ENCODE measurements at places on chromosomes 11 and 22.

GRCh38 chr11:34601609-34602008 lies 19.3 kb upstream of the EHF start:
- DNase-seq = no peak

GRCh38 chr11:72848846-72849466 lies 34.7 kb downstream of the ATG16L2 start:
- DNase-seq = peak; percentile 41

DNA sequence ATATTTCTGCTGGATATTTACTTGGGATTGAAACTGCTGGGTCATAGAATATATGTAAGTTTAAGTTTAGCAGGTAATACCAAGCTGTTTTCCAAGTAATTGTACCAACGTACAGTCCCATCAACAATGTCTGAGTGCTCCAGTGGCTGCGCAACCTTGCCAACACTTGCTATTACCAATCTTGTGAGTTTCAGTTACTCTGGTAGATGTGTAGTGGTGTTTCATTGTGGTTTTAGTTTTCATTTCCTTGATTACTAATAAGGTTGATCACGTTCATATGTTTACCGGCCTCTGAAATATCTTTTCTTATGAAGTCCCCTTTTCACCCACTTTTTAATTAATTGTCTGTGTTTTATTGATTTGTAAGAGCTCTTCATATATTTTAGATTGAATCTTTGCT lies 370.6 kb upstream of the CADM1 start:
- no peak for DNase-seq

DNA sequence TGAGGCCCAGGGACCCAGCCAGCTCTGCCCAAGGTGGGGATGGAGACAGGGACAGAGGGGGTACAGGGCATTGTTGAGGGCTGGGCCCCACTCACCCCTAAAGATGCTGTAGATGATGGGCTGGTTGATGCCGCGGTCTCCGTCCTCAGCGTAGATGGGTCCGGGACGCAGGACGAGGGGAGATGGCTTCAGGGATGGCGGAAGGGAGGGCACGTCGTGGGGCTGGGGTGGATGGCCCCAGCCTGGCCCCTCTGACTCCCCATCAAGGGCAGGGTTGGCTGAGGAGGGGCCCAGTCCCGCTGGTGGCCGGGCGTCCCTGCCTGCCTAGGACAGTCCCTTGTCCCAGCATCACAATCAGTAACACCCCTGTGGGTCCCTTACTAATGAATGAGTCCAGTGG lies 4.5 kb upstream of the IRF7 start:
- DNase-seq = no peak

DNA sequence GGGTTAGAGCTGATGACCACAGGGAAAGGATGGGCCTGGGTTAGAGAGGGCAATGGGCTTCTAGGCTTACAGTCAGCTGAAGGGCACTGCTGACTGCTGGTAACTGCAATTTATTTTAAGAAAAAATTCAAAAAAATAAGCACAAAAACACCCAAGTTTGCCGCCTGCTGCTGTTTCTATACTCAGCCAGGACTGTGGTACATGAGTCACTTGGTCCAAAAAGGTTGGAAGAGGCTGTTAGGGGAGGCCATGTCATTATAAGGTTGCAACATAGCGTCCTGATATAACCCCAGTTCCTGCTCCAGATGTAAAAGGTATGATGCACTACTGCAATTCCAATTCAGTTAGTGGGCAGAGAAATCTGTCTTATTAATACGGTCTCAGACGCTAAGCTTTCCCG lies 98.9 kb downstream of the ETS1 start:
- peak; percentile 88 for DNase-seq

- DNase-seq = no peak
Observed at GRCh38 chr11:75147191-75147874, 3.6 kb upstream of the SLCO2B1 start.

DNA sequence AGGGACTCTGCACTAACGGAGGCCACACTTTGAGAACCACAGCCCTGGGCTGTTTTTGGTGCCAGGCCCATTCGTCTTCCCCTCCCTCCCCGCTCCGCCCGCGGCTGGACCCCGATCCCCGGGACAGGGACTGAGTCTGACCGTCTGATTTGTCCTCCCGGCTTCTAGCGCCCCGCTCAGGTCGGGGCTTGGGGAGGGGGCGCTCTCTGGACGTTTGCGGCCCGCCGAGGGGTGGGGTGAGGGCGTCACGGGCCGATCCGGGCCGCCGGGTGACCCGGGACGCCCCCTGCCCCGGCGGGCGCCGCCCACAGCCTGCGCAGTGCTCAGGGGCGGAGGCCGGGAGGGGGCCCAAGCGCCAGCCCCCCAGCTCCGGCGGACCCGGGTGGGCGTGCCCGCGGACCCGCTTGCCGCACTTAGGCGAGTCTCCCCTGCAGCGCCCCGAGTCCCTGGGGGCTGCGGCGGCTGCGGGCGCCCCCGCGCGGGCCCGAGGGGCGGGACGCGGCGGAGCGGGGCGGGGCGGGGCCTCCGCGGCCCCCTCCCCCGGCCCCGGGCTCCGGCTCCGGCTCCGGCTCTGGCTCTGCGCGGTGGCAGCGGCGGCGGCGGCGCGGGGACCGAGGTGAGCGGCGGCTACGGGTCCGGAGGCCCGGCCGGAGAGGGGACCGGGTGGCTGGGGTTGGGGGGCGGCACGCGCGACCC lies 33.7 kb upstream of the PRR5 start:
- DNase-seq = peak; percentile 58

- no peak for DNase-seq
Observed at GRCh38 chr11:2954263-2954662, 25.0 kb upstream of the PHLDA2 start.

DNA sequence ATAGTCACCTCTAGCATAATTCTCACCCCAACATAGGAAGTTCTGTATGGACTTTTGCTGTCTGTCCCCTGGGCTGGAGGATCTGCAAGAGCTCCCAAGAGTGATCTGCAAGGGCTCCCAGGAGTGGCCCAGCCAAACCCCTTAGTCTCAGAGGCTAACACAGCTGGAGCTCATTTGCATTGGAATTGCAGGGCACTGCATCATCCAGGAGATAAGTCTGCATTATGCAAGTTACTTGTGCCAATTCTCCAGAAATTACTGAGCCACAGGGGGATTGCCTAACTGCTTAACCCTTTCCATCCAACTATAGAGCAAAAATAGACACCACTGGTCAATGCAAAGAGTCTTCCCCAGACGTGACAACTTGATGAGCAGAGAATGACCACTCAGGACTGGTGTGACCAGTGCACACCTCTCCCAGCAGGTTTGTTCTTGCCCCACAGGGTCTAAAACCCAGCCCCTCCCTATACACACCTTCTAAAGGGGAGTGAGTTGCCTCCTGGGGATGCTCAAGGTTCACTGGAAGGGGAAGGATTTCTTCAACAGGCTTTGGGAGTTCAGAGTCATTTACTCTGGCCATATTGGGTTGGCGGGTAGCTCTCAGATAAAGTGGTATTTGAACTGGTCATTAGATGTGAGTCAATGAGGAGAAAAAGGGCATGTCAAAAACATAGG lies 38.4 kb downstream of the POU2AF3 start:
- peak; percentile 67 for DNase-seq

DNA sequence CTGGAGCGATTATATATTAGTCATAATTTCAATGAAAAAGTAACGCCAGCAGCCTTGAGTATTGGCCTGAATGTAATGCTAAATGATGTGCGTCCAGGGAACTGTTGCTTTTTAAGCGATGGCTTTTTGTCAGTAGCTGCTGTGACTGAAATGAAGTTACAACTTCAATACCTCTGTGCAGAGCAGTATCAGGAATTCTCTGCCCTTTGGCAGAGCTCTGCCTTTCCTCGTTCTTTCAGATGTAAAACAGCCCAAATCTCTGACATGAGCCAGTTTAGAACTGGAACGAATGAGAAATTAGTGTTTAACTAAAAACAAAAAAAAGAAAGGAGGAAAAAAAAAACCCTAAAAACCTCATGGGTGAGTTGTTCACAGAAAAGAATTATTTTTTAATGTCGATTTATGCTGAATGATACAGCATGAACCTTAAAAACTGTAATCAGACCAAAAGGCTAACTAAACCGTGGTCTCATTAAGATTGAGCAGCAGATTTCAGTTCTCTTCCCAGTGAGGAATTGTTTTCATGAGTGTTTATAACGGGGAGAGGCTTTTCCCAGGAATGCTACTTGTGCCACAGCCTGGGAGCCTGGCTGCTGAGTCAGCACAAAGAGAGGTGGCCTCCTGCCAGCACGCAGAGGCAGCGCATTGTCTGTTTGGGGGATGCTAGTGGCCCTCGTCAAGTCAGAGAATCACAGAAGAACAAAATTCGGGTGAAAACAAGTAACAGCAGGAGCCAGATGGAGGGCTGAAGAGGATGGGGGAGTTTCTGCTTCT lies 146.2 kb upstream of the RASSF10 start:
- DNase-seq = peak; percentile 90

DNA sequence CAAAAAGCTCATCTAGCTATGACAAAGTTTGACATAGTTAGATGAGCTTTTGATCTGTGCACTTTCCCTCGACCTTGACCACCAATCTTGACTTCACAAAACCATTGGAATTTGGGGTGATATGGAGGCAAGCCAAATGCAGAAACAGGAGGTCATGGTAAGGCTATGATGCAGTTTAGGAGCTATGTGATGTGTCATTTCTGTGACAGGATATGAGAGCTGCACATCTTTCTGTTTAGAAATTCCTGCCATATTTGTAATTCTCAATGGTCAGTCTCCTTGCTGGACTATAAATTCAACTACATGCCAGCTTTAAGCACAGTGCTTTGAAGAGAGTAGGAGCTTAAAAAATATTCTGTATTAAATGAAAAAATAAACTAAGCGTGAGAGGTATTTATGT lies 12.9 kb downstream of the OR51B6 start:
- DNase-seq = peak; percentile 85

- DNase-seq = no peak
Observed at GRCh38 chr11:15048616-15049015, 24.8 kb upstream of the CALCB start.

GRCh38 chr22:24728790-24729637 lies 45.5 kb downstream of the PIWIL3 start:
- no peak for DNase-seq

DNA sequence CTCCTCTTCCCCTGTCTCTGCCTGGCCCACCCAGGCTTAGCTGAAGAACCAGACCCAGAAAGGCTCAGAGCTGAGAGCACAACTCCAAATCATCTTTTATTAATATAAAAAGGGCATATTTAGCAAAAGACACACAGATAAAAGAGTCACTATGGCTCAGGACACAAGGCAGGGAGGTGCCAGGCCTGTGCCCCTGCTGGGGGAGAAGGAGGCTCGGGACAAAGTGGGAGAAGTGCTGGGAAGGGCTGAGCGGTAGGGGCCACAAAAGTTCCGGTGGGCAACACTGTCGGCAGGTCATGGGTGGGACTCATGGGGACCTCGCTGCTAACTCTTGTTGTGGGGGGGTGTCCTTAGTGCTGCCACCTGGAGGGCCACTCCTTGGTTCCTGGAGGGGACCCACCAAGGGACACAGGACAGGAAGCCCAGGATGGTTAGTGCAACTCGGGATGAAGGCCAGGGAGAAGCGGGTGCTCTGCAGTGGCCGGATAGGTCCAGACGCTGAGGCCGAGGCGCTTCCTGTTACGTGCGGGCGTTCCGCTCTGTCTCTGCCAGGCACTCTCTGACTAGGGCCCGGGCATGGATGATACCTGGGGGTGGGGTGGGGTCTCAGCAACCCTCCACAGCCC lies 1.4 kb upstream of the PITPNM1 start:
- no peak for DNase-seq

DNA sequence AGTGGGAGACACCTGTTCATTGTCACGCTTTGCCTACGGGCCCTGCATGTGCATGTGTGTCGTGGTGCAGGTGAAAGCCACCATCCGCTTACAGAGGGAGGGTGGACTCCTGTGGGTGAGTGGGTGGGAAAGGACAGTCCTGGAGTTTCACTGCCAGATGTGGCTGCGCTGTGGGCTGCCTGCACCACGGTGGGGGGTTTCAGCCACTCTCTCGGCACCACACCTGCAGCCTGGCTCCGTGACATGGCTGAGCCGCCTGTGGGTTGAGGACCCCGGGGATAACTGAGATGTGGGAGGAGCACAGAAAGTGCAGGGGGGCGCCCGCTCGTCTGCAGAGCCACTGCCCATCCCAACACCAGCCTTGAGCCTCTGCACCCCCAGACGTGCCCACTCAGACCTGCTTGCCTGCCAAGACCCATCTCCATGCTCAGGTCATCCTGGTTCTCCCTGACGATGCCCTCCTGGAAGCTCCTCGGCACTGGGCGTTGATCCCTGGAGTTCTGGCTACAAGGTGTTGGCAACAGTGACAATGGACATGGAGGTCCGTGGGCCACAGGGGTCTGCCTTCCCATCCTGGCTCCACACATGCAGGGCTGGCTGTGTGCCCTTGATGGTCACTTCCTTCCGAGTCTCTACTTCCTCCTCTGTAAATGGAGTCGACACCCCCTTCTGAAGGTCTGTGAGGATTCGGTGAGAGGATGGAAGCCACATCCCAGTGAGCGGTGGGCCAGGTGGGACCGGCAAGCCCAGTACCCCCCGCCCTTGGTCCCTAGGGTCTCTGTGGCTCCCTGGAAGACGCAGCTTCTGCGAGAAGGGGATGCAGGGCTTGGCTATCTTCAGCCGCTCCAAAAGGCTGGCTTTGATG lies 1007.0 kb downstream of the BRD1 start:
- no peak for DNase-seq

DNA sequence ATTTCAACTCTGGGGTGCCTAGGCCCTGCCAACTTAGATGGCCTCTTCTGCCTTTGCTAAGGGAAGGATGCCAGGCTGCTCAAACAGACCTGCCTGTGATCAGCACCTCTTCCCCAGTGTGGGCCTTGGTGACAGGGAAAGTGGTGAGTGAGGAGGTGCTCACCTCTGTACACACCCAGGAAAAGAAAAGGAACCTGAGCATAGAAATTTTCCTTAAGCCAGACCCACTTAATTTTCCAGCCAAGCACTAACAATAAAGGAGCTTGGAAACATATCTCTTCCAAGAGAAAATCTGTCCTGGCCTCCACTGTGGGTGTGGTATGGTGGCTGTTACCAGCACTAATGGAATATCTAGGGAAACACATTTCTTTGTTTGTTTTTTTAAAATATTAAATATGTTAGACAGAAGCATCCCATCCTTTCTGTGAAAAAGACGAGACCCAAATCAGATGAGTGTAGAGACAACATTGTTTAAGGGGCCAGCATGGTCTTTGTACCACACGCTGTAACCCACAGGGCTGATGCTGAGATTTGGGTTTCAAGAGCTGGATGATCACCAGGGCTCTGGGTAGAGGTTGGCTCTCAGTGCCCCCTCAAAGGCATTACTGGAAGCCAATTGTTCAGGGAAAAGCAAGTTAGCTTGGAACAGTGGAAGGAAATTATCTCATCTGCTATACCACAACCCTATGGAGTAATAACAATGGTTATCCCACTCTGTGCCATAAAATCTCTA lies 472.2 kb downstream of the INSC start:
- DNase-seq = no peak

DNA sequence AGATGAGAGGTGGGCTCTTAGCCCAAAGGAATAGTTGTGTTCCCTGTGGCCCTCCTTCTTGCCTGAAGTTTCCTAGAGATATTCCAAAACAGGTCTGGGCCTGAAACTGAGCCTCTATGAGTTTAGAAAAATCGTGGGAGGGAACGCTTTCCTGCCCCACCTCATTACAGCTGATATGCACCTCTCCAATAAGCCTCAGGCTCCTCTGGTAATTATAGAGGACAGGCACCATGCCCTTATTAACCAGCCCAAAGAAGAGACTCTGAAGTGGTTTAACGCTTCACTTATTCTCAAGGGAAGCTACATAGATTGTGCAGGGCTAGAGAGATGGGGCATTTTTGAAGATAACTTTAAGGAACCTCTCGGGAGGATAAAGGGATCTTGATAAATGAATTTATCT lies 3.4 kb upstream of the MPZL2 start:
- no peak for DNase-seq

GRCh38 chr11:2534957-2535672 lies 90.3 kb downstream of the KCNQ1 start:
- no peak for DNase-seq
